Suprapubic skin (tissue), 4 donors: ENCODE measurements at places on chromosomes 5 and 9. TPM values are rescaled to one million over a fixed set of nuclear protein-coding genes. Genes with fewer than 3 reads are reported as not detected.
A peak's percentile ranks its signal among the peaks of the same experiment; 100 is the strongest.

- DNase-seq, result no peak
- H3K27ac ChIP-seq, result no peak overlapping the region
- H3K4me3 ChIP-seq, result no peak overlapping the region
- no peaks in the 10 kb centered on the region for H3K36me3 ChIP-seq
- no peaks in the 10 kb centered on the region for H3K4me1 ChIP-seq
Measured at GRCh38 chr9:119322184-119322583, 47.1 kb downstream of the BRINP1 start.

DNA sequence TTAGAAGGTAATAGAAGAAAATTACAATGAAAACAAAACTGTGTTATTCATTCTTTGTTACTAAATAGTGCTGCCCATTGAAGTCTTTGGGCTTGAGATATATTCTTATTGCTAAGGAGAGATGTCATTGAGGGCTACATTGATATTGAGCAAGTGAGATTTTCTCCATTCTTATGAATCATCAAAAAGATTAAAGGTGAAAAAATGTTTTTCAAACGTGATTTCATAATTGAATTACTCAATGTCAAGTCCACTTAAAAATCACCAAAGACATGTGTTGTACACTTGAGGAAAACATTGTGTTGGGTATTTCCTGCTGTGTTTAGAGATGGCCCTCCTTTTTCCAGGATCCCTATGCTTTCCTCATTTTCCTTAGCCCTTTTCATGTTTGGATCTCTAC lies 448.1 kb downstream of the NFIB start:
- peaks cover 4% of the 10 kb centered on the region for H3K4me1 ChIP-seq
- H3K27me3 ChIP-seq, result no peaks in the 10 kb centered on the region
- no peak overlapping the region for H3K27ac ChIP-seq
- no peak overlapping the region for H3K4me3 ChIP-seq

DNA sequence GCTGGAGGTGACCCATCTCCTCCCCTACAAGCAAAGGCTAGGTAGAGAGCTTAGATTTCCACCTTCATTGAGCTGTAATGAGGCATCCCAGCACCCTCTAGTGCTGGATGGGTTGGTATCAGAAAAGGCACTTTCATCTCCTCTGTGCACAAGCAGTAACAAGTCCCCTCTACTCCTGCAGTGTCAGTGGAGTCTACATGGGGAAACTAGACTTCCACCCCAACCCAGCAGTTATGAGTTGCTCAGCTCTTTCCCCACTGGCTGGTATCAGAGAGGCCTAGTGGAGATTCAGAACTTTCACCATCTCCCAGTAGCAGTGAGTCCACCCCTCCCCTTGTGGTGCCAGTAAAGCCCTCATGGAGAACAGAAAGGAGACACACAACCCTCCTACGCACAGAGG lies 17.9 kb downstream of the FCN1 start:
- no peak for DNase-seq
- peaks cover 4% of the 10 kb centered on the region for H3K27me3 ChIP-seq
- H3K27ac ChIP-seq, result no peak overlapping the region

DNA sequence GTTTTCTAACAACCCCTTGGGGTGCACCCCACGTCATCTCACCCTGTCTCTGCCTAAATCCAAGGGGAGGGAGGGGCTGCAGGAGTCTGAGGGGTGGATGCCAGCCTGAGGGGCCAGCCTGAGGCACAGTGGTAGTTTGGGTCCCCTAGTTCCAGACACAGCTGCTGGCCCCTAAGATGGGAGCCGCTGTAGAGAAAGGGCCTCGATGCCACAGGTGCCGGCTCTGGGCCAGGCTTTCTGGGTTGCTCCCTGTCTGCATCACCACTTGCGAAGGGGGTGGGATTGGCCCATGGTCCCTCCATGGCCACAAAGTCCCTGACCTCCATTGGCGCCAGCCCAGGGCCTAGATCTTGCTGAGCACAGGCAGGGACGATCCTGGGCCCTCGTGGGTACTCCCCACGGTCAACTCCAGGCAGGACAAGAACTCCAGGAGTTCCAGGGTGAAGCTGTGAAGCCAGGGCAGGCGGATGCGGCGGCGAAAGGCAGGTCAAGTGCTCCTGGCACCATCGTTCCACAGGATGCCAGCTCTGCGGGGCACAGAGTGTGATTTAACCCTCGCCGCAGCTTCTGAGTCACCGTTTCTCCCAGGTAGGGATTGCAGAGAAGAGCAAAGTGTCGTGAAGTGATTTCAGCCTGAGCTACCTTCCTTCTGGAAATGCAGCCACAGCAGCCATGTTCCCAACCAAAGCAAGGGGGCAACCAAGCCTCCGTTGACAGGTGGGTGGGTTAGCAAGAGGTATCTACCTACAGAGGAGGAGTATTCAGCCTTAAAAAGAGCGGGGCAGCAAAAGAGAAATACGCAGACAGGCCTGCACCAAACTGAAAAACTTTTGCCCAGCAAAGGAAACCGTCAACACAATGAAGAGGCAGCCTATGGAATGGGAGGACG lies 41.6 kb upstream of the EXOC3 start:
- peak overlapping the region; percentile 29 for H3K27ac ChIP-seq
- peaks cover 8% of the 10 kb centered on the region for H3K27me3 ChIP-seq
- DNase-seq, result peak; percentile 68
- H3K36me3 ChIP-seq, result no peaks in the 10 kb centered on the region

GRCh38 chr5:54401515-54401914 lies 54.0 kb upstream of the HSPB3 start:
- no peaks in the 10 kb centered on the region for H3K36me3 ChIP-seq
- DNase-seq, result no peak
- no peak overlapping the region for H3K27ac ChIP-seq
- H3K4me3 ChIP-seq, result no peak overlapping the region
- H3K4me1 ChIP-seq, result peaks cover 21% of the 10 kb centered on the region
- no peaks in the 10 kb centered on the region for H3K27me3 ChIP-seq

- no peaks in the 10 kb centered on the region for H3K4me1 ChIP-seq
- H3K36me3 ChIP-seq, result no peaks in the 10 kb centered on the region
- H3K27me3 ChIP-seq, result no peaks in the 10 kb centered on the region
Measured at GRCh38 chr9:85004818-85005413, 335.4 kb downstream of the NTRK2 start.

DNA sequence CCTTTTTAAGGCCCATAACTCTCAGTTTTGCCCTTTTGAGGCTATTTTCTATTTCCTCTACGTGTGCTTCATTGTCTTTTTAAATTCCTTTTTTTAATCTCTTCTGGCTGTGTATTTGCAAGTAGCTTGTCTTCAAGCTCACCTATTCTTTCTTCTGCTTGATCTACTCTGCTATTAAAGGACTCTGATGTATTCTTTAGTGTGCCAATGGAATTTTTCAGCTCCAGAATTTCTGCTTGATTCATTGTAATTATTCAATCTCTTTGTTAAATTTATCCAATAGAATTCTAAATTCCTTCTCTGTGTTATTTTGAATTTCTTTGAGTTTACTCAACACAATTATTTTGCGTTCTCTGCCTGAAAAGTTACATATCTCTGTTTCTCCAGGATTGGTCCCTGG lies 178.7 kb downstream of the FAM170A start:
- no peak overlapping the region for H3K27ac ChIP-seq
- H3K4me3 ChIP-seq, result no peak overlapping the region
- DNase-seq, result no peak
- H3K36me3 ChIP-seq, result no peaks in the 10 kb centered on the region
- H3K4me1 ChIP-seq, result no peaks in the 10 kb centered on the region

- no peak for DNase-seq
- H3K27ac ChIP-seq, result no peak overlapping the region
- H3K36me3 ChIP-seq, result no peaks in the 10 kb centered on the region
- no peaks in the 10 kb centered on the region for H3K4me1 ChIP-seq
- no peaks in the 10 kb centered on the region for H3K27me3 ChIP-seq
Measured at GRCh38 chr5:56160723-56161438, 72.2 kb downstream of the ANKRD55 start.

GRCh38 chr5:34494111-34494755 lies 161.9 kb upstream of the RAI14 start:
- H3K27me3 ChIP-seq, result no peaks in the 10 kb centered on the region
- DNase-seq, result no peak
- H3K36me3 ChIP-seq, result no peaks in the 10 kb centered on the region
- H3K4me1 ChIP-seq, result peaks cover 23% of the 10 kb centered on the region
- no peak overlapping the region for H3K4me3 ChIP-seq

DNA sequence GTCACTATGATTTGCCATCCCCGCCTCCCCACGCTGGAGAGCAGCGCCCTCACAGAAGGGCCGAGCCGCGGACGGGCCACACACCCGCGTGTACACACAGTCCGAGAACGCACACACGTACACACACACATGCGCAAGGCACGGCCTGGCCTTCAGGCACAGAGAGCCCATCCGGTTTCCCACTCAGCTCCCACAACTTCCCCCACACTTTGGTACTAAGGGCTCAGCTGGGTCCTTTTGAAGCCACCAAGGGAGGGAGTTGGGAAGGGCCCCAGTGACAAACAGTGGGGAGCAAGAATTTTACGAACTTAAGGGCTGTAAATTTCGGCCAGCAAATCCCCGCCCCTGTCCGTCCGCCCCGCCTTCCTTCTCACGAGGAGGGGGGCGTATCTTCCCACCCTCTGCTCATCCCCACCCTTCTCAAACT lies 133.3 kb upstream of the HAND1 start:
- H3K36me3 ChIP-seq, result no peaks in the 10 kb centered on the region
- no peak for DNase-seq
- no peak overlapping the region for H3K27ac ChIP-seq

DNA sequence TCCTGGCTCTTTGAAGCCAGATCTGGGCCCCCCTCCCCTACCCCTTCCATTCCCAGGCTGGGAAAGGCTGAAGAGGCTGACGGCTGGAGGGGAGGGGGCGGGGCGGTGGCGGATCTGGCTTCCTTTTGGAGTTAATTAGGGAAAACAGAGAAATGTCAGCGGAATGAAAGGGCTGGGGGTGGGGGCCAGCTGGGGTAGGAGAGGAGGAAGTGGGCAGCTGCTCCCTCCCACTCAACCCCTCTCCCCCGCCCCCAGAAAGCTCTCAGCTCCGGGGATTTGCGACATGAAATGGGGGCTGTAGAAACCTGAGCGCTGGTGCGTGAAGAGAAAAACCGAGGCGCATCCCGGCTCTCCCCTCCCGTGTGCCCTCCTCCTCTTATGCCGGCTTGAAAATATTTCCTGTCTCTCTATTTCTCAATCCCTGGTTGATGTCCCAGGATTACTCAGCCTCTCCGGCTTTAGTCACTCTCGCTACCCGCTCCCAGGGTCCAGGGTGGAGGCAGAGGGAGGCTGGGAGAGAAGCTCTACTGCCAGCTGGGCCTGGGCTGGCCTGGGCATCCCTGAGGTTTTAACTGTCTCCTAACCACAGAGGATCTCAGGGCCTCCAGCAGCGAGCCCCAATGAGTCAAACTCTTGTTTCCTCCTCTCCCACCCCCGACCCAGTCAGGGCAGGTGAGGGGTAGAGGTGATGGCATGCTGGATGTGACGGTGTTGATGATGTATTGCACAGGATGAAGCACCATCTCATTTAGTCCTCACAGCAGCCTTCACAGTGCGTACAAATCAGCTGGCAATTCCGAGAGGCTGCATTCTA lies 20.1 kb downstream of the PCDHGC5 start:
- peak overlapping the region; percentile 32 for H3K4me3 ChIP-seq
- H3K27ac ChIP-seq, result peak overlapping the region; percentile 83
- H3K36me3 ChIP-seq, result peaks cover 39% of the 10 kb centered on the region
- H3K4me1 ChIP-seq, result peaks cover 53% of the 10 kb centered on the region

GRCh38 chr5:151115272-151115905 lies 34.6 kb upstream of the TNIP1 start:
- no peak overlapping the region for H3K27ac ChIP-seq
- peak; percentile 92 for DNase-seq
- no peak overlapping the region for H3K4me3 ChIP-seq

DNA sequence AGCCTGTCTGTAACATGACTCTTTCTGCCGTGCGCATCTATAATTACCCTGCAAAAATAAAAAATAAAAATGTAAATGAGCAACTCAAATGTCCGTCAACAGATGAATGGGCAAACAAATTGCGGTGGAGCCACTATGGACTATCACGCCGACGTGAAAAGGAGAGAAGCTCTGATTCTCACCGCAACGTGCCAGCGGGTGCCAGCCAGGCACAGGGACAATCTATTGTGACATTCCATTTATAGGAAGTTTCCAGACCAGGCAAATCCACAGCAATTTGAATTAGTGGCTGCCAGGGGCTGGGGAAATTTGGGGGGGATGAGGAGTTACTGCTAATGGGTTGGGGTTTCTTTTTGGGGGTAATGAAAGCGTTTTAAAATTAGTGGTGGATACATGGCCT lies 96.8 kb downstream of the VAV2 start:
- no peak overlapping the region for H3K4me3 ChIP-seq
- no peak for DNase-seq
- no peaks in the 10 kb centered on the region for H3K36me3 ChIP-seq
- H3K27ac ChIP-seq, result no peak overlapping the region
- no peaks in the 10 kb centered on the region for H3K4me1 ChIP-seq
- no peaks in the 10 kb centered on the region for H3K27me3 ChIP-seq

GRCh38 chr5:77103457-77103856 lies 16.4 kb upstream of the ZBED3 start:
- H3K4me3 ChIP-seq, result no peak overlapping the region
- no peaks in the 10 kb centered on the region for H3K36me3 ChIP-seq
- peak overlapping the region; percentile 75 for H3K27ac ChIP-seq

DNA sequence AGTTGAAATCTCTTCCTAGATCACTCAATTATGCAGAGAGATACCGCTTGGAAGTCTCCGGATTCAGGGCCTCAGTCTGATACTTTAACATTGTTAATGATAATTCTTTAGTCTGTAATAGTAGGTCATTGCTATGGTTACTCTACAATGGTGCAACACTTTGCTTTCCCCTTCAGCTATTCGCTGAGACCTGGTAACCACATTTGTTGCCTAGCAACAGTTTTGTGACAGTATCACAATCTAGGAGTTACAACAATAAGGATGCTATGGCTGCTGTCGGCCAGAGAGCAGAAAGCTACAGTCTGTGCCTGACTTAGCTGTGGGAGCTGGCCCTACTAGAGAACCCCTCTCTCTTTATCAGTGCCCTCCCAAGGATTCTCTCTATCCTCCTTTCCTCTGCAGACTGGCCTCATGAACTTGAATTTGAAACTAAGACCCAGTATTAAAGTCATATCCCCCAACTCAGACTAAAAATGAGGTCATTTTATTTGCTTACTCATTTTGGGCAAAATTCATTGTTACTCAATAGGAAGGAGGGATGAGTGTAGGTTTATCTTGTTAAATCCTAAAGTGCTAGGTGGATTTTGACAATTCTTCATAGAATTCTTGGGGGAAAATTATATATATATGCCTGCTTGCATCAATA lies 39.3 kb downstream of the NR2F1 start:
- H3K4me1 ChIP-seq, result peaks cover 11% of the 10 kb centered on the region
- no peaks in the 10 kb centered on the region for H3K27me3 ChIP-seq
- no peak for DNase-seq
- no peaks in the 10 kb centered on the region for H3K36me3 ChIP-seq
- H3K27ac ChIP-seq, result no peak overlapping the region

DNA sequence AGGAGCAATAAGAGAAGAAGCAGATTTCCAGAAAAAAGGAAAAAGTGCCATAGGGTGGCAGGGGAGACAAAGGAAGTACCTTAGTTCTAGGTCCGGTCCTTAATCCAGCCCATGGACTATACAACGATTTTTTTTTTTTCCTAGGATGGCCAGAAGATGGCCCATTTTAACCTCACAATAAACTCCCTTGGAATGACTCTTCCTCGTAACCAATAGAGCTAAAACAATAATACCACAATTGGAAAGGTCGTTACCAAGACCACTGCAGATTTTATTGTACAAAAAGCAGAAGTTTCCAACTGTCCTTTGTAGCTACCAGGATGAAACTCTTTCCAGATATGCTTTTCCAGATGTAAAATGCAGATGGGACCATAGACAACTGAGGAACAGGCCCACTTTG lies 34.4 kb upstream of the SSBP2 start:
- H3K27ac ChIP-seq, result no peak overlapping the region
- H3K27me3 ChIP-seq, result no peaks in the 10 kb centered on the region
- no peaks in the 10 kb centered on the region for H3K36me3 ChIP-seq
- DNase-seq, result no peak

Gene CLK4
- 30.5 TPM for total RNA-seq

Gene NMUR2
- not detected for total RNA-seq

Gene TEK
- total RNA-seq, result 3.6 TPM

Gene IRGM
- total RNA-seq, result not detected

Gene DBH
- not detected for total RNA-seq

Gene TMEFF1
- total RNA-seq, result not detected

Gene SCGB3A2
- not detected for total RNA-seq

Gene PROB1
- total RNA-seq, result 0.44 TPM
